ENCODE measurements at places on chromosomes 16 and 17. TPM values are rescaled to one million over a fixed set of nuclear protein-coding genes. Genes with fewer than 3 reads are reported as not detected.

KCNG4 gene
- total RNA-seq = not detected

GPRC5B gene
- total RNA-seq = 102 TPM

SOX8 gene
- 1.9 TPM for total RNA-seq

KCNH6 gene
- not detected for total RNA-seq

ARL5C gene
- 1.0 TPM for total RNA-seq

RRAD gene
- 921 TPM for total RNA-seq

CALB2 gene
- total RNA-seq = not detected

All from psoas muscle (tissue), 8 donors.